ENCODE measurements at places on chromosomes 1 and 21. TPM values are rescaled to one million over a fixed set of nuclear protein-coding genes. Genes with fewer than 3 reads are reported as not detected.

DNA sequence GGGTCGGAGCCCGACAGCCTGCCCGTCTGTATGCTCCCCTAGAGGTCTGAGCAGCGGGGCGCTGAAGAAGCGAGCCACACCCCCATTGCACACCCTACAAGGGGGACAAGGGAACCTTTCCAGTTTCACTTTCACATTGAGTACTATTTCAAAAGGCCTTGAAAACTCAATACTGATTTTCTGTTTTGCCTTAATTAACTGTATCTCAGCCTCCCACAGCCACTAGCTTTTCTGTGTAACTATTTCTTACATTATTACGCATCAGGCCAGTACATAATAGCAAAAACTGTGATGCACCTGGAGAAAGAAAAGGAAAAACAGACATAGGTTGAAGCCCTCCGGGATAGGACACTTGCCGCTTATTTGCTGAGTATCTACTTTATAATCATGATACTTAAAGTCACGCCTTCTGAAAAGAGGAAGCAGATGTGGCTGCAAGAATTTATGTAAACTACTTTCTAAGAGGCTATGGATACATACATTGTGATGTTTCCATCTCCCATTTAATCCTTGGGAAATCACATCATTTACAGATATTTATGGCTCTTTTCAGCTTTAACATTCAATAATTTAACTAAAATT is 1719.5 kb downstream of the MRPL39 start:
- no peak overlapping the region for H3K27ac ChIP-seq
- DNase-seq, result no peak
- no peaks in the 10 kb centered on the region for H3K27me3 ChIP-seq
- no peak overlapping the region for H3K4me3 ChIP-seq
- no peaks in the 10 kb centered on the region for H3K4me1 ChIP-seq

SYT11 gene
- 0.20 TPM for total RNA-seq

KIF14 gene
- total RNA-seq, result 5.1 TPM

- no peaks in the 10 kb centered on the region for H3K27me3 ChIP-seq
- H3K4me3 ChIP-seq, result no peak overlapping the region
- no peaks in the 10 kb centered on the region for H3K36me3 ChIP-seq
Observed at GRCh38 chr1:8947127-8947691, 1.5 kb downstream of the CA6 start.

ATP6V1G3 gene
- not detected for total RNA-seq

GRCh38 chr1:63780565-63780964 is 6.7 kb downstream of the ROR1 start:
- no peaks in the 10 kb centered on the region for H3K36me3 ChIP-seq
- H3K4me3 ChIP-seq, result no peak overlapping the region
- no peaks in the 10 kb centered on the region for H3K27me3 ChIP-seq
- DNase-seq, result no peak
- H3K27ac ChIP-seq, result no peak overlapping the region

GRCh38 chr21:42010507-42011495 is 641 bp upstream of the ZBTB21 start:
- peaks cover 20% of the 10 kb centered on the region for H3K27me3 ChIP-seq
- peak overlapping the region; percentile 76 for H3K4me3 ChIP-seq
- DNase-seq, result no peak
- H3K4me1 ChIP-seq, result peaks cover 7% of the 10 kb centered on the region
- peaks cover 6% of the 10 kb centered on the region for H3K36me3 ChIP-seq

SIPA1L2 gene
- 81.4 TPM for total RNA-seq

PRELP gene
- 3.2 TPM for total RNA-seq

DNA sequence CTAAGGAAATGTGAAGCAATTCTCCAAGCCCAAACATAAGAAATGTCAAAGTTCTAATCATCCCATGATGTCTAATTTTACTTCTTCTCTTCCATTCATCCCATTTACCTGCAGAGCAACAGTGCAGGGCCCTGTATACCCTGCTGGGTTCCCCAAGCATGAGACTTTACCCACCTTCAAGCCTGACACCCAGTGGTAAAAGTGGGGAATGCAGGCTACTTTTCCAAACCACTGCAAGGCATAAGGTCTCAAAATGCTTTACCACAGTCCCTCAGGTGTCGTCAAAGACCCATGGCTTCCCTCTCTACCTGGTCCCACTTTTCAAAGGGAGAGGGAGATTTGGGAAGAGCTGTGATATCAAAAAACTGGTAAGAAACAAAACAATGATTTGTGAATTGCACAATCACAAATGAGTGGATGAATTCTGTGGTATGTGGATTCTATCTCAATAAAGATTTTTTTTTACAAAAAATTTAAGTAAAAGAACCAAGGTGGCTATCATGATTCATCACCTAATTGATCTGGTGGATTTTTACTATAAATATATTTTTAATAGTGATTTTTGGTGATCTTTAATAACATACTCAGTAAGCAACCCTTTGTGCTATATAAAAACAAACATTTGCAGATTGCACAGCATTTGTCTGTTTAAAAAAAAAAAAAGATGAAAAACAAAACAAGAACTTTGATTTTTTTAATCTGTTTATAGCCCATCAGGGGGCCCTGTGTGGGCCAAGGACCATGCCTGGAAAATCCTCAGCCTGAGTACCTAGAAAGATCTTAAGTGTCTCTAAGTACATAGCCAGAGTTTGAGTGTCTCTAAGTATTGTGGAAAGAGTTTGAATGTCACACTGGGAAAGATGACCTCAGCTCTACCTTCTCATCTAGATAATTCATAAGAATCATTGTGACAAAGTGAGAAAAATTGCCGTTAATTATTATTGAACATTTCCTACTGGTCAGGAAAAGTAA is 73.1 kb upstream of the GJB5 start:
- H3K4me1 ChIP-seq, result peaks cover 11% of the 10 kb centered on the region
- H3K27me3 ChIP-seq, result peaks cover 15% of the 10 kb centered on the region
- no peak for DNase-seq
- no peak overlapping the region for H3K27ac ChIP-seq
- no peak overlapping the region for H3K4me3 ChIP-seq
- no peaks in the 10 kb centered on the region for H3K36me3 ChIP-seq

GRCh38 chr1:33455539-33456501 is 16.6 kb upstream of the ZSCAN20 start:
- H3K36me3 ChIP-seq, result no peaks in the 10 kb centered on the region
- peak; percentile 48 for DNase-seq
- peak overlapping the region; percentile 37 for H3K27ac ChIP-seq
- no peak overlapping the region for H3K4me3 ChIP-seq
- H3K27me3 ChIP-seq, result no peaks in the 10 kb centered on the region

DNA sequence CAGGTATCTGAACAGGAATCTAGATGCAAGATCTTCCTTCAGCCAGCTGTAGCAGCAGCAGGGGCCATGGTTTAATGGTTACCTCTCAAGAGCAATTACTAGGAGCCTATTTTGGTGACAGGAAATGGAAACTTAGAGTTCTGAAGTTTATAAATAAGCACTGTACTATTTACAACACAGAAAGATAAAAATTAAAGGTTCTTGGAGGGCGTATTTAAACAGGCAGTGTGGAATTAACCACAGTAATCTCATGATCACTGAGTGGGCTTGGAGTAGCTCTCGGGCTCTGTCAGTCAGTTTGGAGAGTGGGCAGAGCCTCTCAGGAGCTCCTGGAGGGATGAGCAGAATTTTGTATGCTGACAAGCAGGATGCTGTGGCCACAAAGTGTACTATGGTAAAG is 10.2 kb upstream of the FCRL5 start:
- no peak for DNase-seq
- H3K4me1 ChIP-seq, result no peaks in the 10 kb centered on the region
- no peak overlapping the region for H3K4me3 ChIP-seq
- no peak overlapping the region for H3K27ac ChIP-seq

CFAP74 gene
- 0.18 TPM for total RNA-seq

DNA sequence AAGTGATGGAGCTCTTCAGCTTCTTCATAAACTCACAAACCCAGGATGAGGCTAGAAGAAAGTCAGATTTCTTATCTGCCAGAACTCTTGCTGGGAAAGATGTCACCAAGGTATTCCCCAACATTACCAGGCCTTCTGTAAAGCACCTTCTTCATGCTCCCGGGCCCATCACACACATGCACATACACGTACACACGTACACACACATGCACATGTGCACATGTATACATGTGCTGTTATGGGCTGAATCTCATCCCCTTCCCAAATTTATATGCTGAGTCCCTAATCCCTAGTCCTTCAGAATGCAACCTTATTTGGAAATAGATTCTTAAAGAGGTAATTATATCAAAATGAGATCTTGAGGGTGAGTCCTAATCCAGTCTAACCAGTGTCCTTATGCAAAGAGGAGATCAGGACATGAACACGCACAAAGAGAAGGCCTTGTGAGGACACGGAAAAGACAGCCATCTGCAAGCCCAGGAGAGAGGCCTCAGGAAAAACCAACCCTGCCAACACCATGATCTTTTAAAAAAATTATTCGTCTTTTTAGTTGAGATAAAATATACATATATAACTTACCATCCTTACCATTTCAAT is 76.4 kb upstream of the LYST start:
- H3K36me3 ChIP-seq, result no peaks in the 10 kb centered on the region
- H3K4me3 ChIP-seq, result no peak overlapping the region
- DNase-seq, result no peak
- H3K27ac ChIP-seq, result no peak overlapping the region
- no peaks in the 10 kb centered on the region for H3K27me3 ChIP-seq

DNA sequence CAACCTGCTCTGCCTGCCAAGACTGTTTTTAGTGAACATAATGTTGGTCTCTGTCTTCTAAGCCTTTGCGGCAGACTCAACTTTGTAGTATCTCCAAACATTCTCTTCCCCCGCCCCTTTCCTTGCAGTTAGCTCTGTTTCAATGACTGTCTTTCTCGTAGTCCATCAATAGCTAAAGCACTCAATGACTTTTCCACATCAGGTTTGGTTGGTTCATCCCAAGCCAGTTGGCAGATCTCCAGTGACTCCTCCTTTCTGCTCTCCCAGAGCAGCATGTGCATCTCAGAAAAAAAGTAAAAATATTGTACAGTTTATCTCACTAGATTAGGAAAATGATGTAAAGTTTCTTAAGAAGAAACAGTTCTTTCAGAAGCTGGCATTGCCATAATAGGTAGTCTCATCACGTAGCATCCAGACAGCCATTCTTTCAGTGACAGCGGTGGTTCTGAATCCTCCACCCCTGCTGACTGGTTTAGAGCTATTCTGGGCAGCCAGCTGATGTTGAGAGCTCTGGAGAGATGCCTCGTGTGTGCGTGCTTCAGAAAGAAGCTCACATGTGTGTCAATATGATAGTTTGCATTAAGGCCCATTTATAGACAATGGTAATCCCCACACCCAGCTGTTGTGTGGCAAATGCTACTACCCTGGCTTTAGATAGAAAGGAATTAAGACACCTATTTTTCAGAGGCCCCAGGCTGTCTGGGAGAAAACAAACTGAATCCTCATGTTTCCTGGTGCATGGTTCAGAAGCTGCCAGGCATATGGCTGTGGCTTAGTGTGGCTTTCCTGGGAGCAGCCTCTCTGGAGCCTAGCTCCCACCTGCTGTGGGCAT is 53.2 kb downstream of the CNN3 start:
- no peaks in the 10 kb centered on the region for H3K27me3 ChIP-seq
- peak; percentile 37 for DNase-seq
- peaks cover 24% of the 10 kb centered on the region for H3K4me1 ChIP-seq
- peaks cover 7% of the 10 kb centered on the region for H3K36me3 ChIP-seq
- H3K27ac ChIP-seq, result peak overlapping the region; percentile 79
- no peak overlapping the region for H3K4me3 ChIP-seq

ARMH1 gene
- 19.1 TPM for total RNA-seq

Measured in mesothelial cell of epicardium (in vitro differentiated cells).